Activated CD8-positive, alpha-beta T cell treated with anti-CD3 and anti-CD28 coated beads for 36 hours (primary cell): ENCODE measurements at places on chromosomes 7 and 10. TPM values are rescaled to one million over a fixed set of nuclear protein-coding genes. Genes with fewer than 3 reads are reported as not detected.
A peak's percentile ranks its signal among the peaks of the same experiment; 100 is the strongest.

Gene NEUROG3
- 2.3 TPM for total RNA-seq

Gene ATOH7
- not detected for total RNA-seq

Gene ZCCHC24
- total RNA-seq: 1.7 TPM

Gene TTYH3
- 32.3 TPM for total RNA-seq

- DNase-seq: no peak
Measured at GRCh38 chr10:76047521-76047920, 616.1 kb downstream of the LRMDA start.

- DNase-seq: no peak
Measured at GRCh38 chr10:33392706-33393105, 58.2 kb upstream of the NRP1 start.

- DNase-seq: no peak
Measured at GRCh38 chr10:37789590-37789989, 67.8 kb downstream of the ZNF248 start.

GRCh38 chr10:106254071-106254470, 910.4 kb downstream of the SORCS1 start:
- no peak for DNase-seq

- DNase-seq: no peak
Measured at GRCh38 chr7:111324228-111324627, 233.3 kb downstream of the LRRN3 start.

GRCh38 chr7:128963327-128963757, 25.6 kb downstream of the IRF5 start:
- DNase-seq: peak; percentile 76
